ENCODE measurements at places on chromosomes 5 and 9.

DNA sequence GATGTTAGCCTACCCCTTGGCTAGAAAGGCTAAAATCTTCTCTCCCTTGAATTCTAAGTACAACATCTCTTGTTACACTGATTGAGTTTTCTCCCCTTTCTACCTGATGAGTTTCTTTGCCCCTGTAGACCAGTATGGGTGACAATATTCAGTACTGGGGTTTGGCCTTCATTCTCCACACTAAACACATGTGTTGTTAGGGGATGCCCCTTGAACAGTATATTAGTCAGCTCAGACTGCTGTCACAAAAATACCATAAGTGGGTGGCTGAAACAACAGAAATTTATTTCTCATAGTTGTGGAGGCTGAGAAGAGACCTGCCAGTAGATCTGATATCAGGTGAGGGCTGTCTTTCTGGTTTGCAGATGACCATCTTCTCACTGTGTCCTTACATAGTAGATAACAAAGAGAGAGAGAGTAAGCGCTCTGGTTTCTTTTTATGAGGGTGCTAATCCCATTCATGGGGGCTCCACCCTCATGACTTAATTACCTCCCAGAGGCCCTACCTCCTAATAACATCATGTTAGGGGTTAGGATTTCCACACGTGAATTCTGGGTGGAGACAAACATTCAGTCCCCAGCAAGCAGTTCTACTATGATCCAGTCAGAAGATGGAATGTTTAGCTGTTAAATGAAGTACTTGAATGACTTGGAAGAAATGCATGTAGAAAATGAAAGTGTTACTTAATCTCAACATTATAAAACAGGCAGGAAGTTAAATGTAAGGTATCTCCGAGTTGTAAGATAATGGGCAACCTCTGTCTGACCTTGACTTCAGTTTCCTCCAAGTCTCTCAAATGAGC, 17.5 kb downstream of the VLDLR start:
- DNase-seq = no peak

- DNase-seq = peak; percentile 90
Observed at GRCh38 chr9:131986576-131986975, 93.1 kb downstream of the MED27 start.

DNA sequence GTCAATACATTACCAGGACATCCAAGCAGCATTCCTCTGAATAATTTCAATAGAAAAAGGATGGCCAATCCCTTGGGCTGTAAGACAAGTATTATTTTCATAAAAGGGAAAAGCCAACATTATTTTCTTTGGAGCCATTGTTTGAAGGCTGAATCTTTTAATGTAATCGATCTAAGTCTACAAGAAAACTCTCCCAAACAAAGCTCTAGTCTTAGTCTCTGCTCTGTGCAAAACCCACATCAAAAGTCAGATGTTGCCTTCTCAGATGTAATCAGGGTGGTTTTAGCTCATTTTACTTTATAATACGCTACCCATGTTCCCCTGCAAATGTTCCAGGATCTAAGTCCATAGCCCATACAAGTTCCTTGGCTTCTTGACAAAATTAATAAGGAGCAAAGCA, 325.6 kb downstream of the TRPM3 start:
- DNase-seq = no peak

GRCh38 chr9:129064499-129064908, 16.4 kb upstream of the DOLPP1 start:
- DNase-seq = no peak

GRCh38 chr5:103298117-103298516, 39.6 kb downstream of the MACIR start:
- DNase-seq = no peak

DNA sequence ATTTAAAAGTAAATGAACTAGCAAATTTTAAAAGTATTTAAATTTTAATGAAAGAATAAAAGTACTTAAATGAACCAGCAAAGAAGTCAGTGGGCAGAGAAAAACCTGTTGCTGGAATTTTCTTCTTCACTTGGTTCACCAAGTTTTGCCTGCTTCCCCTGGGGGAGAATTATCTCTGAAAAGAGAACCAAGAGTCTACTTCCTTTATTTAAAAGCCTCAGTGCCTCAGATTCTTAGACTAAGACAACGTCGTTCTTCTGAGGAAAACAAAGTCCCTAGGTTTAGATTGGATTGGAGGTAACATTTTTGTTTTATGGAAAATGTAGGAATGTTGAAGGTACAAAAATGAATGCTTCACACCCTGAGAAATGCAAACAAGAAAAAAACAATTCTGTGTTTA, 7.4 kb upstream of the KLF4 start:
- no peak for DNase-seq

- DNase-seq = peak; percentile 60
Observed at GRCh38 chr5:92519811-92520632, 1061.0 kb downstream of the NR2F1-AS1 start.

DNA sequence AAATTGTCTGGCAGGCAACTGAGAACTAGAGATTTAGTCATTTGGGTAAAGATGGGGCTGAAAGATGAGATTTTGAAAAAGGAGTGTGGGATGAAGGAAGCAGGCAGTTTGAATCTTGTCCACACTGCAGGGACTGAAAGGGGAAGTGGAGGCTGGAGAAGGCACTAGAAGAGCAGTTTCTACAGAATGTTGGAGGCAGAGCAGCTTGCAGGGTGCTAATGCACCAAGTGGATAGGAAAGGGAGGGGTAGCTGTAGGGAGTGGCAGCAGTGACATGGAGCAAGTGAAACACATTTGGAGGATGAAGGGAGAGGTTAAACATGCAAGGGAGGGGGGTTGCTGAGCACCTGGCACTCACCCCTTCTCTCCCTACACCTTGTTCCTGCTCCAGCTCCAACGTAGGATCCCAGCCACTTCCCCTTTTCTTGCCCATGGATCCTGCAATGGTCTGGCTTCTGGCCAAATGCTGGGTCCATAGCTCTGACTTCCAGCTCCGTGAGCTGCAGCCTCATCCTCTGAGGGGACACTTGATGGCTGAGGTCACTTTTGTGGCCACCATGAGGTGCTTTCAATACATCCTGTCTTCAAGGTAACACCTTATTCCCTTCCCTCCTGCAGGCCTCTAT, 30.0 kb upstream of the FGD3 start:
- no peak for DNase-seq

GRCh38 chr5:135466178-135467050, 14.3 kb upstream of the TIFAB start:
- DNase-seq = peak; percentile 86

DNA sequence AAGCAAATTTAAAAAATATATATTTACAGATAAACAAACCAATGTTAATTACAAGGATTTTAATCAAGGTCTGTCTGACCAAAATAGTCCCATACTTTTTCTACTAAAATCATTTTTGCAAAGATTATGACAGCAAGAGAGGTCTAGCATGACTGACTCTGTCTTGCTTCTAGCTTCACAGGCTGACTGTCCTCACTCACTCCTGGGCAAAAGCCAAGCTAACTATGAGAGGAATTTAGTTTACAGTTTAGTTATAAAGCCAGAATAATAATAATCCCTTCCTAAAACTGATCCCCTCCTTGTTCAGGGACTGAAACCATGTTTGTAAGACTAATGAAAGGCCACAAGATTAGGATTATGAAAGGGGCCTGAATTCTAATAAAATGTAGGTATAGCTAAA, 45.5 kb upstream of the HMGCS1 start:
- DNase-seq = no peak

DNA sequence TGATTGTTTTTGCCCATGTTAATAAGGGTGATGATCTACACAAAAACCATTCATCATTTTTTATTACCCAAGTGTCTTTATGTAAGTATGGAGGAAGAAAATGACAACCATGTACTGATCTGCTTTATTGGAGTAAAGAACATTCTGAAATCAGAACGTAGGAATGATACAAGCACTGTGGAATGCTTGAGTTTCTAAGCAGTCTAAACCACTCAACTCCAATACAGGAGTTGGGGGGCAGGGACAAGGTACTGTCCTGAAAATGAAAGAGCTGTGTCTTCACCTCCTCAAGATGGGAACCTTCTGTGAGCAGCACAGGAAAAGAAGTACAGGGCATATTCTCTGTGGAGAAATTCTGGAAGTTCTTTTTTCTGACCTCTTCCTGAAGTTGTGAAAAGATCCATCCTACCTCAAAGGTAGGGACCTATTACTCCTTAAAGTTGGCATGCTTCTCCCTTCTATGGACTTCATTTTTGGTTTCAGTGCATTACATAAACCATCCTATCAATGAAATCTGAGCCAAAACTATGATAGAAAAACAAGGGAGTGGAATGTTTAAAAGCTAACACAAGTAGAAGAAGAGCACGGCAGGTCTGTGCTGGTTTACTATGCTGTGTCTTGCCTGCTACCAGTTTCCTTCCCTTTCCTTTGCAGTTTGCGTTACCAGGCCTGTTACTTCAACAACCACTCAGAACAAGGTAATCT, 202.6 kb downstream of the SEMA5A start:
- no peak for DNase-seq

GRCh38 chr9:14593406-14593805, 99.8 kb downstream of the ZDHHC21 start:
- DNase-seq = peak; percentile 74

GRCh38 chr5:163408311-163408923, 29.0 kb upstream of the CCNG1 start:
- peak; percentile 73 for DNase-seq

DNA sequence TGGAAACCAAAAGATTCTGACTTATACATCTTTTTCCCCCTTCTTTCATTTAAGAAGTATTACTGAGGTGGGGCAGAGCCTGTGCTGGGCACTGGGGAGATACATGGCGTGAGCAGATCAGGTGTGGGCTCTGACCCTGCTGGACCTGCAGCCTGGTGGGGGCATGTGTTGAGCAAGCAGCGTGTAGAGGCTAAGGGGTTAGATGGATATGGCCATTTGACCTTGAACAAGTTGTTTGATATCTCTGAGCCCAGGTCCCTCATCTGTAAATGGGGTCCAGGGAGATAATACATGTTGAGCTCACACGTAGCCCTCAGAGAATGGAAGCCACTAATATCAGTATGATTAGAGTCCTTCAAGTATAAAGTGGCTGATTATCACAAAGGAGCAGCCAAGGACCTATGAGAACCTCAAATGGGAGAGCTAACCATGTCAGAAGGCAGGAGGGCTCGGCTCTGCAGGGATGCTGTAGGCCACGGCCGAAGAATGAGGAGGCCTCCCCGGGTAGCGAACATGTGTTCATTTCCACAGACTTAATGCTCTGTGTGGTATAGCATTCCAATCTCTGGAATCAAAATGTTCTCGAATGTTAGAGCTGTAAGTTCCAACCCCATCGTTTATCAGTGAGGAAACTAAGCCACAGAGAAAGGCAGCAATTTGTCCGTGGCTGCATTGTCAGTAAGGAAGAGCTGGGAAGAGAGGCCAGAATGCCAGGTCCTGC, 15.4 kb upstream of the ANGPTL2 start:
- DNase-seq = no peak

DNA sequence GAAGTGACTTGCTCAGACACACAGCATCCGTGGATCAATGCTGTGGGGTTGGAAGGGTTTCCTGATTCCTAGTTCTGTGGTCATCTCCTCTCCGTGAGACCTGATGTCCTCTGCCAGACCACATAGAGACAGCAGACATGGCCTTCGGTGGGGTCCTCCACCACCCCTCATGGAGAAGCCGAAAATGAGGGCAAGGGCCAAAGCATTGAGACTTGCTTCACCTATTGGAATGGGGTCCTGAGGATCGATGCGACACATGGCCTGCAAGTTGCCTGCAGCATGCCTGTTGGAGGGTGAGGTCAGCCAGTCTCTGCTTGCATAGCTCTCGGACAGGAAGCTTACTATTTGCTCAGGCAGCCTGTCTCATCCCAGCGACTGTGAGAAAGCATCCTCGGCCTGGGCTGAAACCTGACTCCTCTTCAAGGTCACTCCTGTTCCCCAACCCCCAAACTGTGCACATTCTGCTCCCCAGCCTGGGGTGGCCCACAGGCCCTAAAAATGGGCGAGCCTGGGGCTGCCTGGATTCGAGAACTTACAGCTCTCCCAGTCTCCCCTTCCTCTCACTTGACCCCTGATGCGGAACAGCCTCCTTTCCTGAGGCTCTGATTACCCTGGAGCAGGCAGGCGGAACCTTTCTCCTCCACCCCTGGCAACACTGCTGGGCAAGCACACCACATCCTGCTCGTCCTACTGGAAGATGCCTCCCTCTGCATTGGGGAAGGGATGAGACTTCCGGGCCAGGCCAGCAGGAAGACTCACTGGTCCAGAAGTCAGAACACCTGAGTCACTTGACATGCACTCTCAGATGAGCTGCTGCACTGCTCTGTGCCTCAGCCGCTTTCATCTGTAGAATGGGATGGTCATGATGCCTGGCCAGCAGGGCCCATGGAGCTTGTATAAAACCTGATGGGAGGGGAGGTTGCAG, 186.9 kb downstream of the RGS3 start:
- peak; percentile 94 for DNase-seq

DNA sequence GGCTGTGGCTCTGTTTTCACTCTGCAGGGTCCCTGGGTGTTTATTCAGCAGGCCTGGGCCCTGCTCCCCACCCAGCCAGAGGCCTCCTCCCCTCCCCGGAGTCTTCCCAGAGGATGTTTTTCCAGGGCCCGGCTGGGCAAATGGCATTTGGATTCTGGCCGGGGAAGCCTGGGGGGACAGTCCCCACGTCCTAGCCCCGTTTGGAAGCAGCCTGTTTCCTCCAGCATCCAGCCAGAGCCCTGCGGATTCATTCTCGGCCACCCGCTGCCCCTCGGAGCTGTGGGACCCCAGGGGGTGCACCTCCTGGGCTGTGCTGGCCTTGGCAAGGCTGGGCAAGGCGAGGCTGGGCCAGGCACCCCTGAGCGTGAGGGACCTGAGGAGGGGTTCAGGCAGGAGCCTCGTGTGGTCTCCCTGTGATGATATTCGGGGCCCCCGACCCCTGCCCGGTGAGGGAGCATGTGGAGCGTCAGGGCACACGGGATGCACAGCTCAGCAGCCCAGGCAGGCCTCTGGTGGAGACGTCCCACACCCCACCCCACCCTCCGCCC, 48.8 kb upstream of the EGFL7 start:
- DNase-seq = no peak

- DNase-seq = peak; percentile 6
Observed at GRCh38 chr5:103889500-103890209, 327.1 kb upstream of the NUDT12 start.

DNA sequence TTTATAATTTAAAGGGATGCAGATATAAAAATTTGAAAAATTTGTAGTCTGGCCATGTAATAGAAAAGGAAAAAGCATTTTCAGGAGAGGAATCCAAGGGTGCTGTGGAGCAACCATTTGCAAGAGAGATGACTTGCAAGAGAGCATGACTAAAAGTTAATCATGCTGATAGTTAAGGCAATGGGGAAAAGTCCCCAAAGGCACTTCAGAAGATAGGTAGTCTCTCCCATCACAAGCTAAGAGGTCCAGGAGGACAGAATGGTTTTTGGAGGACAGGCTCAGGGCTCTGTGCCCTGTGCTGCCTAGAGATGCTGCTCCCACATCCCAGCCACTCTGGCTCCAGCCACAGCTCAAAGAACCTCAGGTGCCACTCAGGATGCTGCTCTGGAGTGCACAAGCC, 38.8 kb downstream of the DNAJB5 start:
- no peak for DNase-seq

DNA sequence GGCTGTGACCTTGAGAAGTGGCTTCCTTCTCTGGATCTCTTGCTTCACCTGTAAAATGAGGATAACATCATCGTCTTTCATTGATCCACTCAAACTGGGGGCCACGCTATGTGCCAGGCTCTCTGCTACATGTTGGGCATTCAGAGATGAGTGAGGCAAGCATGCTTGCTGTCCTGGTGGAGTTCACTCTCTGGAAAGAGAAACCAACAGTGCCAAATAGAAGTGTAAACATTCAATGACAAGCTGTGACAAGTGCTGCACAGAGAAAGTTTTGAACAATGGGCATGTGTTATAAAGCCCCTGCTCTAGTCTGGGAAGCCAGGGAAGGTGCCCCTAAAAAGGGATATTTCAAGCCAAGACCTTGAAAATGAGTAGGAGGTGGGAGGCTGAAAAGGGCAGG, 50.9 kb upstream of the AFAP1L1 start:
- peak; percentile 3 for DNase-seq

Data from DMS53 (cell line).